ENCODE measurements at places on chromosomes 12 and 14. TPM values are rescaled to one million over a fixed set of nuclear protein-coding genes. Genes with fewer than 3 reads are reported as not detected.

GRCh38 chr14:38790916-38791315 lies 312.1 kb downstream of the SEC23A start:
- no peak for DNase-seq

DNA sequence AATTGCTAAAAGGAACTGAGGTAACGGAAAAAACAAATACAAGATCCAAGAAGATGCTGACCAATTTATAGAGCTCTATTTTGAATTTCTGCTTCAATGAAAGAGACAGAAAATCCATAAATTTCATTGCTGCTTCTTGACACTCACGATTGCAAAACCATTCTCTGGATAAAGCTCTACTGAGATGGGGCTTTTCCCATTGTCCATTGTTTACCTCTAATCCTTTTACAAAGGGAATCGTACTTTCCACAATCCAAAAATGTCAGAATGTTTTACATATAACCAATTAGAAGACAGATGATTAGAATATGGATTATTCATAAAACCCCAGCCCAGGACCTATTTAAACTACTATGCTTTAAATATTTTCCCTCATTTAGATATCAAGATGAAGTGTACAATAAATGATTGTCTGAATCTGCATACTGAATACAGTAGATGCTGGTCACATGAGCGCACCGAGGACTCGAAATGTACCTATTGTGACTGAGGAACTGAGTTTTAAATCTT lies 16.7 kb upstream of the TMCC3 start:
- DNase-seq = no peak

DNA sequence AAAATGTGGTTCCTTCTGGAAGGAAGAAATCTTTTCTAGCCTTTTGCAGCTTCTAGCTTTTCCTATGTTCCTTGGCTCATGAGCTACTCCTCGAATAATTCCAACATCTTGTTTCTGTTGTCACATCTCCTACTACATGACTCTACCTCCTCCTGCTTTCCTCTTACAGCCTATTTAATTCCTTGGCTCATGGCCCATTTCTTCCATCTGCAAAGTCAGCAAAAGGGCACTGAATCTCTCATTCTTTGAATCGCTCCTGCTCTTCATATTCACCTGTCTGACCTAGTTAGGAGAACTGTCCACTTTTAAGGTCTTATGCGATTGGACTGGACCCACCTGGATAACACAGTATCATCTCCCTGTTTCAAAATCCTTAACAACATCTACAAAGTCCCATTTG lies 15.8 kb downstream of the PRKD1 start:
- DNase-seq = no peak

DNA sequence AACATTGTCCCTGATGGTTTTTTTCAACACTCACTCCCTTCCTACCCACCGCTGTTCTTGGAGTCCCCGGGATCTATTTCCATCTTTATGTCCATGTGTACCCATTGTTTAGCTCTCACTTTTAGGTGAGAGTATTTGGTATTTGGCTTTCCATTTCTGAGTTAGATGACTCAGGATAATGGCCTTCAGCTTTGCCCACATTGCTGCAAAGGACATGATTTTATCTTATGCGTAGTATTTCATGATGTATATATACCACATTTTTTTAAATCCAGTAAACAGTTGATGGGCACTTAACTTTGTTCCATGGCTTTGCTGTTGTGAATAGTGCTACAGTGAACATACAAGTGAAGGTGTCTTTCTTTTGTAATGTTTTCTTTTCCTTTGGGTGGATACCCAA lies 123.5 kb upstream of the KITLG start:
- no peak for DNase-seq

DNA sequence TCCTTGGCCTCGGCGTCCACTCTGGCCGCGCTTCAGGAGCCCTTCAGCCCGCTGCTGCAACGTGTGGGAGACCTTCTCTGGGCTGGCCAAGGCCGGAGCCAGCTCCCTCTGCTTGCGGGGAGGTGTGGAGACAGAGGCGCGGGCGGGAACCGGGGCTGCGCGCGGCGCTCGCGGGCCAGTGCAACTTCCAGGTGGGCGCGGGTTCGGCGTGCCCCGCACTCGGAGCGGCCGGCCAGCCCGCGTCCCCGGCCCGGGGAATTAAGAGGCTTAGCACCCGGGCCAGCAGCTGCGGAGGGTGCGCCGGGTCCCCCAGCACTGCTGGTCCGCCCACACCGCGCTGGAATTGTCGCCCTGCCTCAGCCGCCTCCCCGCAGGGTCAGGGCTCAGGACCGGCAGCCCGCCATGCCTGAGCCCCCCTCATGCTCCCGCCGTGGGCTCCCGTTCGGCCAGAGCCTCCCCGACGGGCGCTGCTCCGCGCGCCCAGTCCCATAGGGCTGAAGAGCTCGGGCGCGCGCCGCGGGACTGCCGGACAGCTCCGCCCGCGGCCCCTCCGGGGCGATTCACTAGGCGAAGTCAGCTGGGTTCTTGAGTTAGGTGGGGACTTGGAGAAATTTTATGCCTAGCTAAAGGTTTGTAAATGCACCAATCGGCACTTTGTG lies 673.9 kb downstream of the SLC16A7 start:
- no peak for DNase-seq

DNA sequence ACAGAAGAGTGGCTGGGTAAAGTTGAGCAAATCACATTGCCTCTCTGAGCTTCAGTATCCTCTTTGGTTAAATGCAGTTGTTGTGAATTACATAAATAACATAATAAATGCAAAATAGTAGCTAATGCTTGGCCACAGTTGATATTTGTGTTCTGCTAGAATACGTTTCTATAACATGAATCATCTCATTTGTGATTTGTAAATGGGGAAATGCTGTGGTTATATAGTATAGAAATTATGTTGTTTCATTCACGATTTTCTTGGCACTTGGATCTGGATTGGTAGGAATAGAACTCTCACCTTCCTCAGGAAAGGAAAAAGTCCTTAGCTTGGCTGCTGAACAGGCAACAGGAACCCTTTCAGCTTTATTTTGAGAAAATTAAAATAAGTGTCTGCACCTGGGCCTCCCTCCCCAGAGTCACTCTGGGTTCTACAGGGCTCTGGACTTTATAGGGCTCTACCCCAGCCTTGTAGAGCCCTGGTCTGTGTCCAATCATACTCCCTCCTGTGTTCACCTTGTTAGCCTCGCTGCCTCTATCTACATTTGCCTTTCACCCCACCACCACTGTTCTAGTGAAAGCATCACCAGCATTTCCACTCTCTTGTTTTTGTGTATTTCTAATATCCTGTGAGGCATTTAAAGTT lies 107.7 kb upstream of the BCAT1 start:
- DNase-seq = no peak

DNA sequence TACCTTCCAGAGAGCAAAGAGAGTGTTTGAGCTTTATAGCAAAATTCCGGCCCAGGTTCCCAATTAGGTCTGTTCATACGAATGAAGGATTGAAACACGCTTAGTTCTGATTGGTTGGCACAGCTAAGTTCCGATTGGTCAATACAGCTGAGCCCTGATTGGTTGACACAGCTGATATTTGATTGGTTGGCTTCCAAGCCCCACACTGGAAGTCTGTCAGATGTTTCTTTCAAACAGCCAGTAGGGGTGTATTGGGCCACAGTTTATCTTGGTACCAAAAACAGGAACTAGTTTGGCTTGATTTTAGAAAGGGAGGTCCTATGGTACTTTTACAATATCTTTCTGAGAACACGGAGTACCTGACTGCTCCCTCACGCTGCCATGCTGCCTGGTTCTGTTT lies 93.4 kb downstream of the CAND1 start:
- DNase-seq = no peak

GRCh38 chr14:87013583-87013982 lies 979.4 kb downstream of the GALC start:
- DNase-seq = no peak

GRCh38 chr14:35898217-35898775 lies 72.2 kb downstream of the BRMS1L start:
- no peak for DNase-seq

DNA sequence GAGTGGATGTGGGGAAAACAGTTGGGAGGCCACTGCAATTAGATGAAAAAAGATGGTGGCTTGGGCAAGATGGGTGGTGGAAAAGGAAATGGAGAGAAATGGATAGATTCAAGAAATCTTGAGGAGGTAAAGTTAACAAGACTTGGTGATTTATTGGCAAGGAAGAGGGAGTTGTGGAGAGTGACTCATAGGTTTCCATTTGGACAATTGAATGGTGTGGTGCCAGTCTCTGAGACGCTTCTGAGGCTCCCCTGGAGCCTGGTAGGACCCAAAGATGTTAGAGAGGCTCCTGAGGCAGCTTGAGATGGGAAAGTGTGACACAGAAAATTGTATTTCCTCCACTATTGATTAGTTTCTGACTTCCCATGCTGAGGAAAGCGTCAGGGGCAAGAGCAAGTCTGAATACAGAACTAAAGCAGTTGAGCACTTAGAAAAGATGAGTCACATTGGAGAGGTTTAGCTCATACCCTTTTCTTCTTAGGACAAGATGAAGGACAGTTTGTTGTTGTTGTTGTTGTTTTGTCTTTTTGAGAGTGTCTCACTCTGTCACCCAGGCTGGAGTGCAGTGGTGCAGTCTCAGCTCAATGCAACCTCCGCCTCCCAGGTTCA lies 4.5 kb downstream of the PRPF40B start:
- no peak for DNase-seq

GRCh38 chr14:33435911-33436689 lies 497.4 kb downstream of the NPAS3 start:
- no peak for DNase-seq

- DNase-seq = no peak
Observed at GRCh38 chr12:8513256-8513655, at the start of gene CLEC4D. Gene CLEC4D (plus strand): TSS chr12:8513503. CDS start chr12:8513733, 230 bp downstream.

- no peak for DNase-seq
Observed at GRCh38 chr12:111410431-111411184, 4.9 kb downstream of the SH2B3 start.

- peak; percentile 9 for DNase-seq
Observed at GRCh38 chr12:25256826-25257225, 6.1 kb upstream of the KRAS start.

- DNase-seq = no peak
Observed at GRCh38 chr14:92897922-92898565, 24.9 kb upstream of the CHGA start.

GRCh38 chr14:64504310-64504896 lies at the start of gene ZBTB1:
Gene ZBTB1 (plus strand): TSS chr14:64504770. CDS start chr14:64521505, 16,735 bp downstream.
- DNase-seq = peak; percentile 91

GRCh38 chr14:100032738-100033137 lies 32.5 kb upstream of the EVL start:
- no peak for DNase-seq

- DNase-seq = peak; percentile 80
Observed at GRCh38 chr12:45543887-45544286, 185.6 kb upstream of the ARID2 start.

GRCh38 chr12:55700255-55701018 lies 7.3 kb downstream of the ITGA7 start:
- DNase-seq = peak; percentile 64

DNA sequence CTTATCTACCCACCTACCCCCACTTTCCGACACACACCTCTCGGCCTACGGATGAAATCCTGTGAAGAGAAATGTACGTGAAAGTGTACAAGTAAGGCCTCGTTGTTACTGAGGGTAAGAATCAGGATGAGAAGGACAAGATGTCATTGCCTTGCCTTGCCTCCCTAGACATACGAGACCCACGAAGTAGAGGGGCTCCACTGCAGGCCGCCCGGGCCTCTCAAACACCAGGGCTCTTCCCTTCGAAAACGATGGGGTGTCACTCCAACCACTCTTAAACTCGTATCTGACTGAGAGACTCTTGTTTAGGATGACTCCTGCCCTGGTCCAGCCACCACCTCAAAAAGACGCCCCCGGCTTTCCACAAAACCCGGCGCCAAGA lies 498 bp downstream of the RACGAP1 start:
- peak; percentile 28 for DNase-seq

GRCh38 chr14:98966016-98966415 lies 306.0 kb downstream of the BCL11B start:
- no peak for DNase-seq

DNA sequence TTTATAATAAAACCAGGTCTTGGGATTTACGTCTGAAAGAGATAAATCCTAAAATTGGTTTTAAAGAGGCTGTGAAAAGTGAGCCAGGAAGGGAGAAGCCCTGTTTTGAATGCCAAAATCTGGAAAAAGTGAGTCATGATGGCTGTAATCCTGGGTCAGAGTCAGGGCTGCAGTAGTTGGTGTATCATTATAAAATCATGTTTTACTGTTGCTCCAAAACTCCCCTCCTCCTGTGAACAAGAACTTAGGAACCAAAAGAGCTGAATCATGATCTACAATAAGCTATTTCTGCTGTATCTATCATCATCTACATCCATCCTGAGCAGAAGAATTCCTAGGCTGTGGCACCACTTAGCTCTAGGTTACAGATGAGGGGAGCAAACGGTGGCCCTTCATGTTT lies 79.3 kb downstream of the LMO3 start:
- no peak for DNase-seq

DNA sequence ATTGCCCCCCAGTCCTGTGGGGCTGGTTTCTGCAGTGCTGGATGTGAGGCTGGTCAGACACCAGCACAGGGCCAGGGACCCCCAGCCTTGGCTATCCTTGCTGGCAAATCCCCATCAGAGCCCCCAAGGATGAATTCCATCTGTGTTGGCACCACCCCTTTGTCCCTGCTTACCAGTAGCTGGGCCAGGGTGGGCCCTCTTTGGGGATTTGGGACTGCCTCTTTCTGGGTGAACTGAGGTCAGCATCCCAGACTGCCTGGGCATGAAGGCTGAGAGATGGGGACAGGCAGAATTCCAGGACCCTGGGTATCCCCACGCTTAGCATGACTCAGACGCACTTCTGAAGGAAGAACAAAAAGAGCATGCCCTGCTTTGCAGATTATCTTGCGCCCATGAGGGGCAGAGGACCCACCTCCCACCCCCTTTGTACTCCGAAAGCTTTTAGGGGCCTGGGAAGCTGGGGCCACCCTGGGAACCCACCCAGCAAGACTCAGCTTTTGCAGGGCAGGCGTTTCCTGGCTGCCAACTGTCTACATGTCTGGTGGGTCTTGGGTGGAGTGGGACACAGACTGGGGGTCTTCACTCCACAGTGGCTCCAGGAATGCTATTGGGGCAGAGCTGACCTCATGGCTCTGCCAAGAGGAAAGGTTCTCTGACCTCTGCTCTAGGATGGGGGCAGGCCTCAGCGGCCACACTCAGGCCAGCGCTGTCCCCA lies 26.8 kb downstream of the RFLNA start:
- no peak for DNase-seq

- no peak for DNase-seq
Observed at GRCh38 chr14:105531088-105531893, 4.9 kb downstream of the TMEM121 start.

Gene MTRFR
- 11.4 TPM for total RNA-seq

Gene FGF23
- 0.31 TPM for total RNA-seq

Gene LGR5
- 2.5 TPM for total RNA-seq

Gene KLHDC1
- 10.9 TPM for total RNA-seq

Gene SPIC
- not detected for total RNA-seq

Gene STYK1
- total RNA-seq = 1.7 TPM

Gene AKAP3
- 0.21 TPM for total RNA-seq

Measured in tongue (tissue), 3 donors.